ENCODE measurements at places on chromosomes 11 and 22. TPM values are rescaled to one million over a fixed set of nuclear protein-coding genes. Genes with fewer than 3 reads are reported as not detected.

OR2AG1 gene
- not detected for total RNA-seq

TSGA10IP gene
- total RNA-seq: 0.34 TPM

DNA sequence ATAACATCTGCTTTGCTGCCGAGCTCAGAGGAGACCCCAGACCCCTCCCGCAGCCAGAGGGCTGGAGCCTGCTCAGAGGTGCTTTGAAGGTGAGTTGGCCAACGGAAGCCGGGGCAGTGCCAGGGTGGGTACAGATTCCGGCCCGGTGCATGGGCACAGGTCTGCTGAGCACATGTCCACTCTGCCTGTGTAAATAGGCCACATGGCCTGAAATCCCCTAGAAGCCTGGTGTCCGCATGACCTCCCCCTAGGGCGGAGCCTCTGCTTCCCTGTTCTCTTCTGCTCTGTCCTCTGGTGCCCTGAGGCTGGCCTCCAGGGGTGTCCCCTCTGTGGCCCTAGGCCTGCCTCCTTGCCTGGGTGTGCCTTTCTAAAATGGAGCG, 19.6 kb upstream of the TXNRD2 start:
- no peaks in the 10 kb centered on the region for H3K27me3 ChIP-seq
- no peak overlapping the region for H3K27ac ChIP-seq
- no peak overlapping the region for H3K4me3 ChIP-seq
- no peak for DNase-seq
- peaks cover 3% of the 10 kb centered on the region for H3K36me3 ChIP-seq

GRCh38 chr11:21625982-21626381, 566.9 kb upstream of the ANO5 start:
- H3K27ac ChIP-seq: no peak overlapping the region
- H3K36me3 ChIP-seq: no peaks in the 10 kb centered on the region
- no peaks in the 10 kb centered on the region for H3K27me3 ChIP-seq
- no peak for DNase-seq
- H3K4me1 ChIP-seq: no peaks in the 10 kb centered on the region

- H3K27ac ChIP-seq: no peak overlapping the region
- no peaks in the 10 kb centered on the region for H3K27me3 ChIP-seq
- no peak overlapping the region for H3K4me3 ChIP-seq
- no peaks in the 10 kb centered on the region for H3K36me3 ChIP-seq
- no peak for DNase-seq
Measured at GRCh38 chr11:74011360-74012073, 2.6 kb upstream of the UCP3 start.
